ENCODE measurements at places on chromosomes 16 and 17.

DNA sequence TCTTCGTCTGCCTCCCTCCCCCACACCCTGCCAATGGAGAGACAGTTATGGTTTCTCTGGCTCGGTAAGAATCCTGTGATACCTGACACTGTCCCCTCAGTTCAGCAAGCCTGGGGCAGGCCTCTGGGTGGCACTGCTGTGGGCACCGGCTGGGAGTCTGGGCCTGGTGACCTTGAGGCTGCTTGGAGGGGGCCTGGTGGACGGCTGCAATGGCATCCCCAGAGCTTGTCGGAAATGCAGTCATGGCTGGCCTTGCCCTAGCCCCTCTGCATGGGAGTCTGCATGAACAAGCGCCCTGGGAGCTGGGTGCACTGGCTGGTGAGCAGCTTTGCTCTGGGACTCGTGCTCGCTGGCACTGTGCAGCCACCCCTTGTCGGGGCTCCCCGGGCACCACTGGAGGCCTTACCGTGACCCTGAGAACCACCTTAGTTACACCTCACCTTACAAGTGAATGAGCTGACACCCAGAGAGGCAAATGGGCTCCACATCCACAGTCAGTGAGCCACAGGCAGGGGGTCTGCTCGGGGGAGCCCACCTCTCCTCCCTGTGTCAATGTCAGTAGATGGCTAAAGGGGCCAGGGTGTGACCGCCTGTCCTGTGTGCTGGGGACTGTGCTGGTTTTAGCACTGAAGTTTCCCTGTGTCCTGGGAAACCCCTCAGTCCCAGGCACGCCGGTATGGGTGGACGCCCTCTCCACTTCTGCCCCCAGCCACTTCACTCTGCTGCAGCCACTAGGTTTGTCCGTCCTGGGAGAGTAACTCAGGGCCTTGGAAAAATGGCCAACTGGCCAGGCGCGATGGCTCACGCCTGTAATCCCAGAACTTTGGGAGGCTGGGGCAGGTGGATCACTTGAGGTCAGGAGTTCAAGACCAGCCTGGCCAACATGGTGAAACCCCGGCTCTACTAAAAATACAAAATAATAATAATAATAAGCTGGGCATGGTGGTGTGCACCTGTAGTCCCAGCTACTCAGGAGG lies 1.4 kb downstream of the LGALS3BP start:
- no peak for DNase-seq

DNA sequence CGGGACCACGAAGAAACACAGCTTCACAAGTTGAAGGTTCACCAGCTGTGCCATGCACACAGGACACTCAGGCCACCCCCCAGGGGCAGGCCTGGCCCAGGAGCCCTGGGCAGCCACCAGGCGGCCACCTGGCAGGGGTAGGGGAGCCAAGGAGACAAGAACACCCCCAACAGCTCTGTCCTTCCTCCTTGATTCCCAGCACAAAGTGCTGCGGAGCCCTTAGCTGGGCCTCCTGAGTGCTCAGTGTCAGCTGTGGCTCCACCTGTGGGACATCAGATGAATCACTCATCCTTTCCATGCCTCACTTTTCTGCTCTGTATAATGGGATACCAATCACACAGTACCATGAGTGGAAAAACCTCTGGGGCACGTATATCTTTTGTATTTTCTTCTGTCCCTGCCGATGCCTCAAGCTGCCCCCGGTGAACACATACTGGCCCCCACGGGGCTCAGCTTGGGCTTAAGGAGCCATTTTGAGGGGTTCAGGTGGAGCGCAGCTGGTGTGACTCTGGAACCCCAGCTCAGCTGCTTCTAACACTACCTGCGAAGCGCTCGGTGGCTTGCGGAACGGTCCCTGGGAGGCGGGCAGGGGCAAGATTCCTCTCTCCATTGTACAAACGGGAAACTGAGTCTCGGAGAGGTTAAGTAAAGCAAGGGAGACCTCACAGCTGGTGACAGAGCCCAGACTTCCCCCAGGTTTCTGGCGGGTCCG lies 12.0 kb downstream of the GALK1 start:
- no peak for DNase-seq

DNA sequence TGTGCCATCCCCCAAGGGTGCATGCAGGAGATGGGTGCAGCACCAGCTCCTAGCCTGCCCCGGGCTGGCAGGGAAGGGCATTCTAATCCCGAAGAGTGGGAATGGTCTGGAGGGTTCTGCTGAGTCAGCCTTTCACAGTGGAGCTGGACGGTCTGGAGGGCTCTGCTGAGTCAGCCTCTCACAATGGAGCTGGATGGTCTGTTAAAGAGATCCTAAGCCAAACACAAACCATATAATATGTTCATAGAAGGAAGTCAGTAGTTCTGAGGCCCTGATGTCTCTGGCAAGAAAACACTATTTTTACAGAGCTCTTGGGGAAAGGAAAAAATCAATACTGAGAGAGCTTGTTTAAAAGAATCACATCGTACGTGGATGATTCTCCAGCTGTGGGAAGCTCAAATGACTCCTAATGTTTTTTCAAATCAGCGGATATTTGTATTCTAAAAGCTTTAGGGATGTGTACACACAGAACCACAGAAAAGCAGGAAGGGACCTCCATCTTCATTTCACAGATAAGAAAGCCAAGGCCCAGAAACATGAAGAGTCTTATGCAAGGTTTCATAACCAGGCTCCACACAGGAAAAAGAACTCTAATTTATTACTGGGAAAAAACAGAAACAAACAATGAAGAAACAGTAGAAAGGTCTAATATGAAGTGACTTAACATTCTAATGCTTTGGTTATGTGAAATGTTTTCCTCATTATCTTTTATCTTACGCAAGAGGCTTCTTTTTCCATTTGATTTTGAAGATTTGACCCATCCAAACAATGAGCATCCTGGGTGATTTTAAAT lies 176.3 kb downstream of the VPS53 start:
- peak; percentile 68 for DNase-seq

GRCh38 chr17:19787733-19788357 lies 39.7 kb upstream of the ALDH3A1 start:
- no peak for DNase-seq

- DNase-seq, result no peak
Observed at GRCh38 chr17:79695797-79696609, 34.7 kb upstream of the ENPP7 start.

GRCh38 chr17:9859781-9860180 lies 34.1 kb downstream of the GLP2R start:
- no peak for DNase-seq

DNA sequence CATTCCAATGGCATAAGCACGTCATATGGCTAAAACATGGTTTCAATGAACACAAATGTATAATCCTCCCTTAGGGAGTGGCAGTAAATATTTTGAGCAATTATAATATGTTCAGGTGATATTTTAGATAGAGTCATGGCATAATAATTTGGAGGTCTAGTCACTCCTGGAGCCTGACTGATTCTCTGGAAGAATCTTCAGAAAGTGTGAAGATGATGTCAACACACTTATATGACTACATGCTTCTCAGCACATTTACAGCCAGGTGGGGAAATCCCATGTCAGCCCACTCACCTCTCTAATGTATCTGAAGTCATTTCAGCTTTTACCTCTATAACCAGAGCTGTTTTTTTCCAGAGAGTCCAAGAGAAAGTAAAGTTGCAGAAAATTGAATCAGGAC lies 474.8 kb downstream of the SHISA9 start:
- DNase-seq, result no peak

- DNase-seq, result peak; percentile 81
Observed at GRCh38 chr17:7656958-7657609, 6.4 kb downstream of the ATP1B2 start.

- DNase-seq, result peak; percentile 51
Observed at GRCh38 chr17:44400226-44400847, 10.9 kb upstream of the ITGA2B start.

- DNase-seq, result no peak
Observed at GRCh38 chr17:60292697-60293096, 99.2 kb downstream of the USP32 start.

GRCh38 chr16:89473791-89474414 lies 16.5 kb downstream of the ANKRD11 start:
- DNase-seq, result no peak

GRCh38 chr17:20774472-20775135 lies 195.1 kb downstream of the CDRT15L2 start:
- DNase-seq, result no peak

DNA sequence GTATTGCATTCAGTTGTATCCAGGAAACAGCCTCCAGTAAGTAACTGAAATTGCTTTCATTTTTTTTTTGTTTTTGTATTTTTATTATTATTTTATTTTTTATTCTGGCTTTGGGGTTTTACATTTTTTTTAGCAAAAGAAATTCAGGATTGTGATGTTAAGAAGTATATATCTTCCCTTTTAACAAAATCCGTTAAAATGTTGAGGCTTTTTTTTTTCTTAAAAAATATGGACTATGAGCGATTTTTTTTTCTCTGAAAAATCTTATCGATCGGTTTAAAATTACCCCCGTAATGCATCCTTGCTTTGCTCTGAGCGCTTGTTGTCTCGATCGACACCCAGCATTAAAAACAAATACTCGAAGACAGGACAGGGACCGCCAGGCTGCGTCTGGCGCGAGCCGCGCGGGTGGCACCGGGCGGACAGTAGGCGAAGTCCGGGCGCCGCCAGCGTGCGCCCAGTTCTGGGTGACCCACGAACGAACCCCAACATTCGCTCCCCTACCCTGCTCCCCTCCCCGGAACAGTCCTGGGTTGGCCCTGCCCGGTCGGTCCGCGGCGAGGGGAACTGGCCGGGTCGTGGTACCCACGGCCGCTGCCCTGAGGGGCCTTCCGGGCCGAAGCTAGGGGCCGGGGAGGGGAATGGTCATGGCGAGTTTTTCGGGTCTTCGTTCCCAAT lies 482 bp downstream of the BAHCC1 start:
- DNase-seq, result peak; percentile 56

GRCh38 chr17:78617511-78618061 lies 40.4 kb upstream of the DNAH17 start:
- no peak for DNase-seq

- no peak for DNase-seq
Observed at GRCh38 chr16:51542981-51543815, 392.1 kb upstream of the SALL1 start.

DNA sequence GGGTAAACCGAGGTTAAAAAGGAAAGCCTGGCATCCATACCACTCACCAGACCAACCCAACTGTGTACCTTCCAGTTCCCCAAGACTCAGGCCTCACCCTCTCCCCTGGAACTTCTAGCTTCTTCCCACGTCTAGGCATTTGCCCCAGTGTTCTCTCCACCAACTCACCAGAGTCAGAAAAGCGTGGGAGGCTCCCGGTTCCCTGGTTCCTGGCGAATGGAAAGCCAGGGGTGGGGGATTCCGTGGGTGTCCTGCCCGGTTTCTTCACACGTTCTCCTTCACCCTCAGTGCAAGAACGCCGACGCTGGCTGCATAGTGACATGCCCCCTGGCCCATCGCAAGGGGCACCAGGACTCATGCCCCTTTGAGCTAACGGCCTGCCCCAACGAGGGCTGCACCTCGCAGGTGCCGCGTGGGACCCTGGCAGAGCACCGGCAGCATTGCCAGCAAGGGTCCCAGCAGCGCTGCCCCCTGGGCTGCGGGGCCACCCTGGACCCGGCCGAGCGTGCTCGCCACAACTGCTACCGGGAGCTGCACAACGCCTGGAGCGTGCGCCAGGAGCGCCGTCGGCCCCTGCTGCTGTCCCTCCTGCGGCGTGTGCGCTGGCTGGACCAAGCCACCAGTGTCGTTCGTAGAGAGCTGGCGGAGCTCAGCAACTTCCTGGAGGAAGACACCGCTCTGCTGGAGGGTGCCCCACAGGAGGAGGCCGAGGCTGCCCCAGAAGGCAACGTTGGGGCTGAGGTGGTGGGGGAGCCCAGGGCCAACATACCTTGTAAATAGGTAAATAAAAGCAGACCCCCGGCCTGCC lies 1.7 kb downstream of the RNF151 start:
- no peak for DNase-seq

- no peak for DNase-seq
Observed at GRCh38 chr16:54522584-54522983, 236.0 kb upstream of the IRX3 start.

DNA sequence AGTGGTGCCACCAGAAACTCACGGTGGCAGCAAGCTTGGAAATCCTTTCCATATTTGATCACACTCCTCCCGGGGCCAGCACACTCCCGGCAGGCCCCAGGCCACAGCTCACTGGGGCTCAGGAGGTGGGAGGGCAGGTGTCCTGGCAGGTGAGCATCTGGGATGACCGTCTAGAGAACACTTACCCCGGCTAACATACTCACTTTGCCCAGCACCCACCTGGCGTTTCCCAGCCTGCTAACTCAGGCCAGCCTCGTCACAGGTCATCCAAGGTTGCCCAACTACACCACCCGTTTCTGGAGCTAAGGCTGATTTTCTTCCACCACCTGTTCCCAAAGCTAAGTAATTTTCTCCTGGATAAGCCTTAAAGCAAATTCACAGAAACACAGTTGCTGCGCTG lies 24.9 kb downstream of the FBXO31 start:
- no peak for DNase-seq

- no peak for DNase-seq
Observed at GRCh38 chr17:29747660-29748059, 124.9 kb upstream of the CORO6 start.

DNA sequence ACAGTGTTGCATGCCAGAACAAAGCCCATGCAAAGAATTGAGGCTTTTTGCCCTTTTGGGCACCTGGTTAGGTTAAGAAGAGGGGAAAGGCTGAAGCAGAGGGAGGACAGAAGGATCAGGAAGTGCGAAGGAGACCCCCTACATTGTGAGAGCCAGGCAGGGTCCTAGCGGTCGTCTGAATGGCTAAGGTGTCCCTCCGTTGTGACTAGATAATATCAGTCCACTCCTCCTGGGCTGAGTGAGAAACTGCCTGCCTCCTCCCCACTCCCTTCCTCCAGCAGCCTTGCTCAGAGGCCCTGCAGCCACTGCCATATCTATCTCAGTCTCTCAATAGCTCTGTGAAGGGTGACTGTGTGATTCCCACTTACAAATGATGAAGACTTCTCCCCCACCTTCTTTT lies 75.1 kb downstream of the WSB1 start:
- DNase-seq, result no peak

- DNase-seq, result no peak
Observed at GRCh38 chr16:10078541-10078949, 103.7 kb downstream of the GRIN2A start.

DNA sequence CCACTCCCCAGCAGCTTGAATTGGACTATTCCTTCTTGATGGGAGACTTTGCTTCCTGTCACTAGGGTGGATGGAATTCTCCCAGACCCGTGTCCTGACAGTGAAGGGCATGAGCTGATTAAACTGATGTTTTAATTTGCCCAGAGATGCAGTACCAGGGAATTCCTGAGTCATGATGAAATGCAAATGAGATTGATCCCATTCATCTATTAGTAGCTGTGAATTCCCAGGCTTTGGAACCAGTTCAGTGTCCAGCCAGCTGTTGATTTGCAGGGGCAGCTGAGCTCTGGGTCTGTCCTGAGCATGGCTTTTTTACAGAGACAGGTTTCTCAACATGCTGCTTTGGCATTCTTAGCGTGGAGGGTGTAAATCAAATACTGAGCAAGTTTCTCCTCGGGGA lies 157.9 kb downstream of the PITPNC1 start:
- DNase-seq, result peak; percentile 28

All from spinal cord (tissue), 10 donors.